ENCODE measurements at places on chromosomes 4 and X.

GRCh38 chr4:28443801-28444412 lies 1583.3 kb downstream of the STIM2 start:
- peak; percentile 4 for DNase-seq

GRCh38 chr4:102878901-102879300 lies 10.1 kb downstream of the CISD2 start:
- DNase-seq: no peak

GRCh38 chr4:184288451-184289178 lies 70.9 kb upstream of the ENPP6 start:
- DNase-seq: no peak

DNA sequence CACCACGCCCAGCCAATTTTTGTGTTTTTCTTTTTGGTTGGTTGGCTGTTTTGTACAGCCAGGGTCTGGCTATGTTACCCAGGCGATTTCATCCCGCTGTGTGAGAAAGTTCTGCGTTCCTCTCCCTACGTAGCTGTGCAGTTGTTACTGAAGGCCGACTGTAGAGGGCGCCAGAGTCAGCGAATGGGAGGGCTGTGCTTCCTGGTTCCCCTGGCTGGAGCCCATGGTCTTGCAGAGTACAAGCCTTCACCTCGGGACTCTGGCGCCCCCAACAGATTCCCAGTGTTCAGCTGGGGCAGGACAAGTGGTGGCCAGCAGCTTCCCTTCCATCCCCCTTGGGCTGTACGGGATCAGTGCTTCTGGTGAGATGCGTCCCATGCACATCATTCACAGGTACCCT lies 5.6 kb upstream of the CT45A1 start:
- peak; percentile 7 for DNase-seq

DNA sequence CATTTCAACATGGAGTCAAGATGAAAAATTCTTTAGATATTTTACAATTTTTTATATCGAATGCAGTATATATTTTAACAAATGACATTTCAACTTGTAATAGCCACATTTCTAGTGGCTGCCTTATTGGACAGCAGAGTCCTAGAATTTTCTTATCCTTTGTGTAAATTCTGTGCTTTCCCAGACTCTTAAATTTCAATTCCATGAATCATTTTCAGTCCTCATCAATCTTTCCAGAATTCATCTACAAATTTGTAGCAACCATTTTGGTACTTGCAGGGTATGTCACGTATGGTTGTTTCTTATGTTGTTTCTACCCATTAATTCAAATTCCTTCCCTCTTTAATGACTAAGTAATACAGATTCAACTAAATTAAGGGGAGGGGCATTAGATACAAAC lies 2.7 kb downstream of the PAICS start:
- DNase-seq: no peak

- peak; percentile 59 for DNase-seq
Measured at GRCh38 chrX:70444326-70444945, at the start of gene DLG3. TSS of gene DLG3 (plus strand) at chrX:70444835. CDS start at chrX:70445202, 367 bp downstream.

DNA sequence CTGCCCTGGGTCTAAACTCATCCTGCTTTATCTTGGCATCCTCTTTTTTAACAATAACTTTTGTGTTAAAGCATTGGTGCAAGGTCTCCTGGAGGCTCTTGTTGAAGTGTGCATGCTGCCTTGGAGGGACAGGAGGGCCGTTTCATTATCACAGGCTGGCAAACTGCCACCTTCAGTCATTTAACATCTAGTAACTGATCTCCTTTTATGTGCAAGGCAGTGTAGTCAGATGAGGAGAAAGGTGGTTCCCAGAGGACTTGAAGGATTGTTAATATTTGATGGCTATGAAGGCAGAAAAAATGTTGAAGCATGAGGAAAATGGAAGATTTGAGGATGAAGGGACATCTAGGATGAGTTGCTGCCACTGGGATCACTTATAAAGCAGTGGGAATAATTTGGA lies 439.4 kb downstream of the RAPGEF2 start:
- DNase-seq: no peak

GRCh38 chr4:9899306-9900055 lies 118.0 kb downstream of the DRD5 start:
- DNase-seq: no peak

GRCh38 chrX:78650906-78651437 lies 8.2 kb downstream of the RTL3 start:
- DNase-seq: no peak

GRCh38 chrX:7112071-7112470 lies 35.4 kb upstream of the STS start:
- no peak for DNase-seq

DNA sequence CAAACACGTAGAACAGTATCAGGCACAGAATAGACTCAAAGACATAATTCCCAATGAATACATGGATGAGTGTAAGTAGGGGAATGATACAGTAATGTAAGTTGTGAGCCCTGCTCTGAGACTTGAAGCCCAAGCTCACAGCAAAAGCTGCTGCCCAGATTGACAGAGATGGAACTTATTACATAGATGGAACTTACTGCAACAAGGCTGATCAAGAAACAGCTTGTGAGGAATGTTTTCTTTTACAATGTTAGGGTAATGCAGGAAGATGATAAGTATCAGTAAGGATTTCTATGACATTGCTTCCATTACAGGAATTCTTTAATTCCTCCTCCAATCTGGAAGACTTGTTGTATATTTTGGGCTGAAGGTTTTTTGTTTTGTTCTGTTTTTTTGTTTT lies 278.4 kb downstream of the IL15 start:
- DNase-seq: no peak

DNA sequence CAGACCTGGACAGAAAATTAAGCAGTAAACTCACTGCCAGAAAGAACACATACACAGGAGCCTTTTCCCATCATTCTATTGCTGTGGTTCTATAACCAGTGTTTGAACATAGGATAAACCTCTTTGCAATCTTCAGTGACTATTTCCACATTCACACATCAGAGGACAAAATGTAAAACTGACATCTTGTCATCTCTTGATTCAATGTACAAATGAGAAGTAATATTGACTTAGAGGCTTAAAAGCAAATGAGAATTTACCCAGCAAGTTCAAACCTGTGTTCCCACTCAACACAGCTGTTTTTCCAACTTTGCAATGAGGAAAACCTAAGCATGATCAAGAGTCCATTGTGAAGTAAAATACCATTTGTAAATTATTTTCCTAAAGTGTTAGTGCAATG lies 307.1 kb upstream of the CPXCR1 start:
- no peak for DNase-seq

GRCh38 chr4:69896530-69897116 lies 34.2 kb upstream of the CSN1S1 start:
- DNase-seq: no peak

GRCh38 chrX:133054761-133055405 lies 42.0 kb downstream of the USP26 start:
- no peak for DNase-seq

DNA sequence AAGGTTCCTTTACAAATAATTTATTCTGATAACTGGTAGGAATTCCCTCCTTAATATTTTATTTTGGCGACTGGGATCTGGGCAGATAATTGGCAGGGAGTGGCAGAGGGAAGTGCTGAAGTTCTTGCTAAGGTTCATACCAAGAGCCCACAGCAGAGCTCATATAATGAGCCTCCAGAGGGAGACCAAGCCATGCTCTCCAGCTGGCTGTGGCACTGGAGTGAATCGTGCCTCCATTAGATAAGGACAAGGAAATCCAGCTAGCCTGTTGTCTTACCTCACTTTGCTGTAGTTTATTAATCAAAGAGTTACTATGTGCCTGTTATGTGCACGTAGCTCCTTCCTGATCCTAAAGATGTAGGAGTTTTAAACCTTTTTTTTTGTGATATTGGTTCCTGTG lies 1.3 kb downstream of the ASB12 start:
- no peak for DNase-seq

DNA sequence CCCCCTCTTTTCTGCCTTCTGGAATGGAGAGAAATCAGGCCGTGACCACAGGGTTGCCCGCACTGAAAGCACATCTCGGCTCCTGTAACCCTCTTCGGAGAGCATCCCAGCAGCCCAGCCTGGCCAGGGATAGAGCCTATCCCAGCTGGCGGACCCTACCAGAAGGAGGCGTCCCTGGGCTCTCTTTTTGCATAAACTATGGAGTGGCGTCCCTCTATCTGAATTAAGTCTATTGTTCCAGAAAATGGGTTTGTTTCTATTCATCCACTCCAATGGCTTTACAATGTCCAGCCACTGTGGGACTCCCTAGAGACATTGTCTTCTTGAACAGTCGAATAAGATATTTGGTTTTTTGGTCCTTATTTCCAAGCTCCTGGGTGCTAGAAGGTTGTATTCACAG lies 689 bp upstream of the NHSL2 start:
- DNase-seq: peak; percentile 9

- no peak for DNase-seq
Measured at GRCh38 chr4:17398035-17398434, 113.9 kb downstream of the QDPR start.

- no peak for DNase-seq
Measured at GRCh38 chr4:7824218-7824617, 115.4 kb downstream of the AFAP1 start.

GRCh38 chr4:163590619-163591264 lies 96.3 kb downstream of the TMA16 start:
- DNase-seq: no peak

GRCh38 chr4:131566026-131566425 lies 1583.1 kb upstream of the PCDH10 start:
- DNase-seq: no peak

DNA sequence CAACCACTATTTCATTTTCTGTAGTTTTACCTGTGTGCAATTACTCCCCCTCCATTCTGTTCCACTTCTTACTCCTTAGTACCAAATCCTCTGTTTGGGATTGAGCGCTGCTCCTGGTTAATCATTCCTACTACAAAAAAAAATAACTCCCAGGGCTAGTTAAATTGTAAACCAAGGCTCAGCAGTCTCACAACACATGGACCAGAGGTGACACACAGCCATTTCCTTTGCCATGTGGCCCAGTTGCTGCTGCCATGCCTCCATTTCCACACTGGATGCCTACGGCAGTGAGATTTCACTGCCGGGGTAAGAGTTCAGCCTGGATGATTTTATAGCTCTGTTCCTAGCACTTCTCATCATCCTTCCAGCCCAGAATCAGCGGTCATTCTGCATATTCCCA lies 107.2 kb downstream of the AKAP4 start:
- no peak for DNase-seq

DNA sequence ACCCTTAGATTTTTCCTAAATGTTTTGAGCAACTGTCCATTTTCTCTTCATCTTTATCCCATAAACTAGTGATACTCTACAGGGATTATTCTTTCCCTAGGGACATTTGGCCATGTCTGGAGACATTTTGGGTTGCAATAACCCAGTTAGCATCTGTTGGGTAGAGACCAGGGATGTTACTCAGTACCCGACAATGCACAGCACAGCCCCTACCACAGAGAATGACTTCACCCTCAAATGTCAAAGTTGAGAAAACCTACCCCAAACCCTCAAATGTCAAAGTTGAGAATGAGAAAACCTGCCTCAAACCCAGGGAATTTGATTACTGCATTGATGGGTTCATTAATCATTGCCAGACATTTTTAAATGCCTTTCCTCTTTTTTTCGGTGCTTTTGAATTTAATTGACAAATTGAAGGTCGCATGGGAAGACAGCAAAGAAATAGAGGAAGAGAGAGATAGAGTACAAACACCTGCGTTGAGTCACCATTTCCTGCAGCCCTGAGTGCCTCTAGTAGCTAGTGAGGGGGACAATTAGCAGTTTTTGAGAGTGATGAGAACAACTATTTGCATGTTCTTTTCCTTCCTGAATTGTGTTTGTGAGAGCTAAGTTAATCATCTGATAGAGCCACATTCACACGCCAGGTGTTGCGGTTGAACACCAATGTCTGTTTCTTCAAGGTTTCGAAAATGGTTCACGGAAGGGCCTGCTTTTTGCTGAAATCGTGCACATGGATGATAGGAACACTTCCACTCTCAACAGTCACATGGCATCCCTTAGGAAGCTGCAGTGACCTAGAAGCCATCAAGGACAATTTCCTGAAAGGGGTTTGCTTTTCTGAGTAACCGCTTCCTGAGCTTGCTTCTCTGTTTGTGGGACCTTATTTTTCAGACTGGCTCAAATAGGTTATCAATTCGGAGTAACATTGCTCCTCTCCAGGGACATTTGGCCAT lies 203.9 kb upstream of the VCX3A start:
- no peak for DNase-seq

GRCh38 chr4:14772388-14772787 lies 229.9 kb upstream of the CPEB2 start:
- DNase-seq: no peak

DNA sequence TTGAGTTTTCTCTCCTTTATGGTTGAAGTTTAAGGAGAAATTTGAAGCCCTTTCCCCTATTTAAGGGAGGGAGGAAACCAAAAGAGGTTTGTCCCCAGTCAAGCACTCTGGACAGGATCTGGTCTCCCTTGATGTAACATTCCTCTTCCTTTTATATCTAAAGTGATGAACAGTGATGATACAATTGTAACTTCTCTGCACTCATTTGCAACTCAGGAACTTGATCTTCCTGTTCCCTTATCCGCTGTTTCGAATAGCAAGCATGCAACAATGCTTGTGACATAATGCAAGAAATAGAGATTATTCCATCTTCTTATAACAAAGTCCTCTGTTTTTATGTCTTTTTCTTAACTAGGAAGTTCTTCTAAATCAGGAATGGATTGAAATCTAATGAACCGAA lies 18.3 kb downstream of the ALPK1 start:
- DNase-seq: peak; percentile 41

GRCh38 chr4:151429957-151430570 lies 21.1 kb downstream of the FHIP1A start:
- DNase-seq: no peak

GRCh38 chr4:39124885-39125599 lies 57.3 kb upstream of the WDR19 start:
- no peak for DNase-seq

DNA sequence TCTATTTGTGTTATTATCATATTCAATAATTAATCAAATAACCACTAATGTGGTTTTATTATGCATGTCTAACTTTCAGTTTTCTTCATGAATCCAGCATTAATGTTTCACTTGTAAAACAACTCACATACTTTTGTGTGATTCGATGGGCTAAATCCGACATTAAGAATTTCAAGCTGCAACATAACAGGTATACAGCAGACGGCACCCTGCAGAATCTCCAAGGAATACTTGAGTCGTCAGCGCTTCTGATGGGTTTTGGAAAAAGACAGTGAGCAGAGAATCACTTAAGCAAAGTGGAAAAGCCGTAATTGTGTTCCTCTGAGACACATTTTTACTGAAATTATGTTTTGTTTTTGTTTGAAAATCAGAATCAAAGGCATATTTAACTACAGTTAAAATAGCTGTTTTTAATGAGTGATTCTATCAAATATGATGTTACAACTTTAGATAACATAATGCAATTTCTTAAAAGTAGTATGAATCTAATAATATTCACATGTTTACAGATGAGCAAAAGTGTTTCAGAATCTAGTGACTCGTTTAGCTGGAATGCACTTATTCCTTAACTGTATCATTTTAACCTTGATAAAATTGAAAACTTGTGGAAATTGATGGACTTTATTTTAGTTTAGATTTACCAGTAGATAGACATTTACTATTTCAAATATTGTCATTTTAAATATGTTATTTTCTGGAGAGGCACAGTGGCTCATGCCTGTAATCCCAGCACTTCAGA lies 514.8 kb downstream of the CCSER1 start:
- DNase-seq: no peak
